Muscle of arm (tissue), 14 donors: ENCODE measurements at places on chromosomes 6 and 20. TPM values are rescaled to one million over a fixed set of nuclear protein-coding genes. Genes with fewer than 3 reads are reported as not detected.

Gene TAAR2
- polyA plus RNA-seq, result not detected

Gene DEFB124
- 0.60 TPM for polyA plus RNA-seq

Gene MARCKS
- polyA plus RNA-seq, result 178 TPM

Gene ASIP
- 10.2 TPM for polyA plus RNA-seq

Gene SLC17A2
- 0.11 TPM for polyA plus RNA-seq

Gene MAP7
- 0.21 TPM for polyA plus RNA-seq

Gene GUCA1A
- not detected for polyA plus RNA-seq

DNA sequence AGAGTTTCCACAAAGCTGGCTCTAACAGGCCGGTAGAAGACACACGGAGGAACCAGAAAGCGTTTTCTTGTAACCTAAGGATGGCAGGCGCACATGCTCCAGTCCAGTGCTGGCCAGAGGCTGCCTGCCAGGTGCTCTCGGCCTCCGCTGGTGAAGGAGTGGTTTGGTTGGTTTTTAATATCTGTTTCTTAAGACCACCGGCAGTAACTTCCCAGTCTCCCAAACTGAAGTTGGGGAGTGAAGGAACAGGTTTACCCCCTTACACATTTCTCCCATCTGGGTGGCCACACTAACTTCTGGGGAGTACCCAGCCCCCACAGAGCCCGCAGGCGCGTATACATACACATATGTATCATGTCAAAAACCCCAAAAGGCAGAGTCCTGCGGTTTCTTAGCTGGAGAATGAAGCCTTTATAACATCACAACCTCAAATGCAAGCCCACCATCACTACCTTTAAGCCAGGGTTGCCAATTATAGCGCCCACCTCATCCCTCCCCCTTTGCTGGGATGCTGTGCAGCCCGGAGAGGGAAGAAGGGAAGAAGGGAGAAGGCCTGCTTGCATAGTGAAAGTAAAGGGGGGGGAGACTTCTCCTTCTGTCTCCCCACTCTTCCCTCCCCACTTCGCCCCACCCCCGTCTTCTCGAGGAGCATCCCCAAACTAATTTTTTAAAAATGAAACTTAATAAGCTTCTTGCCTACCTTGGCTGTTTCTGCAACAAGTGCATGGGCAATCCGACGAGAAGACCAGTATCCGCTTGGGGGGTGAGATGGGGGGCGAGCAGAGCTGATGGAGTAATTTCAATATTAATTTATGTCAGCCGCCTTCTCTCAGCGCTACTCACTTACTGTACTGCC is 1.0 kb downstream of the TRERF1 start:
- no peak for DNase-seq

DNA sequence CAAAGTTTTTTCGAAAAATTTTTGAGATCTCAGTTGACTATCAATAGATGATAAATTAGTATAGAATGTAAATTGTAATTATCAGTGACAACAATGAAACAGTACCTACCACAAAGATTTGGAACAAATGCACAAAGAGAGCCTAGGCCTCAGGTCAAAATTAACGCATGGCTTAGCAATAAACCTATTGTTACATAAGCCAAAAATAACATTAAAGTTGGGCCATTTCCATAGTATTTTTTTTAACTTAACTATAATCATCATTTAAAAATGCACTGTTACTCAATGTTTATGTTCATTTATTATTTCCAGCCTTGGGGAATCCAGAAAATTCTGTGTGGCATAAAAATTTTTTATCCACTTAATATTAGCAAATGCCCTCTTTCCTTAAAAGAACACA is 117.0 kb downstream of the EPB41L2 start:
- DNase-seq, result no peak

GRCh38 chr6:4153514-4153985 is 18.2 kb upstream of the ECI2 start:
- DNase-seq, result no peak

- DNase-seq, result no peak
These were observed 44.9 kb downstream of the CPXM1 start for GRCh38 chr20:2755451-2756055.

- no peak for DNase-seq
These were observed 6.1 kb upstream of the DOK5 start for GRCh38 chr20:54469293-54469692.

- DNase-seq, result no peak
These were observed 2.8 kb downstream of the COL9A3 start for GRCh38 chr20:62819494-62820174.

DNA sequence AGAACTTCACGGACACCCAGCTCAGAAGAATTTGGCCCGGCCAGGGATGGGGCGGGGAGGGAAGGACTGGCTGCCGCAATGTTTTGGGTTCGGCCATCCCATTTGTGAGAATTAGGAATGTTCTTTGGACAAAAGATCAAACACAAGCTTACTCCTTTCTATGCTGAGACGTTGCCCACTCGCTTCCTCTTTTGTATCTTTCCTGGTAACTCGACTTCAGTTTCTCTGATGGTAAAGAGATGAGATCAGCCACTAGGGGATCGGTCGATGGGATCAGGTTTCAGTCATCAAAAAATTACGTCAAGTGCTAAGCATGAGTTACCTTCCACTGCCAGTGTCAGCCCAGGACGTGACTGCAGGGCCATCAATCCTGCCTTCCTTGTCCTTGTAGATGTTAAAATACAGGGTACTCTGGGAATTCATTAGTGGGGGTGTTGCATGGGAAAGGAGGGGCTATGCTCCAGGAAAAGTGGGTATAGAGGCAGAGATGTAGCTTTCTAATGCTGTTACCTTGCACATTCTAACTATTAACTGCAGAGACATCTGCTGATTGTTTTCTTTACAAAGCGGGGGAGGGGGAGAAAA is 190.2 kb downstream of the TSHZ2 start:
- peak; percentile 78 for DNase-seq

DNA sequence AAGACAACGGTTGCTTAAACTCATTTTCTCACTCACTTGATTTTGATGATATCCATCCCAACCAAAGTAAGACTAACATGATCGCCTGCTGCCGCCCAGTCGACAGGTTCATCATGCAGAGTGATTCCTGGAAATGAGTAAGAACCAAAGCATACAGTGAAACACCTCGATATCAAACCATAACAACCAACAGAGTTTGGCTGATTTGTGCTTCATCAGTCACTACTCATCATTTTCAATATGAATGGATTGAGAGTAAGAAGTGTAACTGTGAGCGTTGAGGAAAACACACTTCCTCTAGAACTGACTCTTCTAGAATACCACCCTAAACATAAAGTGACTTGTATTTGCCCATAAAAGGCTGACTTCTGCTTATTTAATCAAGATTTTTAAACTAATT is 29.2 kb upstream of the ALDH8A1 start:
- DNase-seq, result no peak

- DNase-seq, result no peak
These were observed 593.0 kb upstream of the CITED2 start for GRCh38 chr6:139967497-139967896.

DNA sequence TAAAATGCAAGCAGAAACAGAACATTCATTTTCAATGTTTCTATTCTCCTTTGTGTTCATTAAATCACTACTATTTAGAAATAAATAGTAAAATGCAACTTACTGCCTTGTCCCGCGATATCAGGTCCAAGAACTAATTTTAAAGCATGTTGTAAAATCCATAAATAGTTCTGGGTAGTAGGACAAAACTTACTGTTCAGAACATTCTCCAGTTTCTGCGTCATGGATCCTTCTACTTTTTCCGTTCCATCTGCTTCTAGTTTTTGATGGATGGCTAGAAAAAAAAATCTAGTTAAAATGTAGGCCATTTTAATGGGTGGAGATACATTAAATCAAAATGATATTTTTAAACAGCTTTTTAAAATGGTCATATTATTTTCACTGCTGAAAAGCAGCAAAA is 47.0 kb downstream of the HUS1B start:
- DNase-seq, result no peak

DNA sequence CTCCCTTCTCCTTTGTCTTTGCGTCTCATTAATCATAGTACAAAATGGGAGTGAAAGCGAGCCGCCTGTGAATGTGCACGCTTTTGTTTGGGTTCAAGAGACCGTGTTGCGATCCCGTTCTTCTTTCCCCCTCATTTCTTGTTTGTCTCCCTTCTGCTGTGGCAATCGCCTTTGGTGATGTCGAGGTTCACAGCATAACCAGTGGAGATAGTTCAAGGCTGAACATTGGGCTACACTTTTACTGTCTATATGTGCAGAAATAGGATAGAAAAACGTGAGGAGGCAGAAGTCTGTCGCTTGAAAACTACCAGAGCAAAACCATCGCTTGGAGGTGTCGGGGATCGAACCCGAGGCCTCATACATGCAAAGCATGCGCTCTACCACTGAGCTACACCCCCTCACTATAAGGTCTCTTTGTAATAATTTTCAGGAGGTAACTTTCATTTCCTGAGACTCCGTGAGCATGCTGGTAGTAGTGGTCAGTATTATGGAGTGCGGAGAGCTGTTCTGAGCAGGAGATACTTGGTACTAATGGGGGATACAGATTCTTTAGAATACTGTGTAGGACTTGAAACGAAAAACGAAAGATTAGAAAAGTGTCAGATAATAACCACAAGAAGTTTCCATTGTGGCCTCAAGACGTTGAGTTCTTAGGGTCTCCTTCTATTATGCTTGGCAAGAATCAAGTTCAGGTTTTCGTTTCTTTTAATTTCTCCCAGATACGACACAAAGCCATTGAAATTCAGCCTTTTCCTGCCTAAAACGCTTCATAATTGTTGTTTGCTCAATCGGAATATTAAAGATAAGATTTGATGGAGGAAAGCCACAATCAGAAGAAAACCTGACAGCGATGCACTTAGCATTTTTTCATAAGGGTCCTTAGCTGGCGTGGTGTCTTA is 106.6 kb downstream of the TRIM27 start:
- no peak for DNase-seq

DNA sequence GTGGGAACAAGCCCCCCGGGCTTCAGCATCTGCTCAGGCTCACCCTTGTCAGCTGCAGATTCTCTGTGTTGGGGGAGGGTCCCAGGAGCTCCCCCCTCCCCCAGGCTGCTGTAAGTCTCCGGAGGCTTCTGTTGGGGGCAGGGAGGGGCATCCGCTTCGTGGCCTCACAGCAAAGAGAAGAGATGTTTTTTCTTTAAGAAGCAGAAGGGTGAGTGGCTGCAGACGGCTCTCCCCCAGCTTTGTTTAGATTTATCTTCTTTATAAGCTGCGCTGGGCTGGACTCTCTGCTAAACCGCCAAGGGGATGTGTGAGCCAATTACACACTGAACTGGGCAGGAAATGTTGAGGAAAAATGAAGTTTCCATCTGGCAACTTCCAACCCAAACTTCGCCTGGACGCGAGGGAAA is 48.7 kb upstream of the GATA5 start:
- peak; percentile 70 for DNase-seq

- DNase-seq, result no peak
These were observed 40.7 kb upstream of the BMP2 start for GRCh38 chr20:6726761-6727160.

DNA sequence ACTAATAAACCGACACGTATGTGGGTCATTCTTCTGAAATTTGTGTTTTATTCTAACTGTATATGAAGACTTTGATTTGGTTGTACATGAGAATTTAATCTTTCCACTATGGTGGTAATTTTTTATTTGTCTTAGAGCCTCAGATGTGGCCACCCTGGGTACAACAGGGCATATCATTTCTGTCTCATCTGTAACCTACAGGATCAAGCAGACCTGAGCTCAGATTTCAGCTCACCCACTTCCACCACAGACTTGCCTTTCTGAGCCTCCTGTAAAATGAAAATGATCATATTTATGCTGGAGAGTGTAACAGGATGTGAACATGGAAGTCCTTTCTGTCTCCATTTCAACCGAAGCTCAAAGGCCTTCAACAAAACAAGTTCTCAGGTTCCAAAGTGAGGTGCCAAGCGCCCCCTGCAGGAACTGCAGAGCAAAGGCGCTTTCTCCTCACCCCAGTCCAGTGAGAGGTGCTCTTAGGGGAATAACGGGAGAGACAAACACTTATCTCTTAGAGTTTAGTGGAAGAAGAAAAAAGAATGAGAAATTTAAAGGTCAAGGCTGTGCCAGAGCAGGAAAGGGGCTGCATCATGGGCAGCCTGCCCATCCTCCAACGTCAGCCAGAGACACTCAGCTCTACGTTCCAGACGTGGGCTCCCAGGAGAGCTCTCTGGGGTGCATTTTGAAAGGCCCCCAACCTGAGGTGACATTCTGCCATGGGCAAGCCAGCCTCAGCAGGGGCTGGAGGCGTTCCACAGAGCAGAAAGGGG is 23.0 kb upstream of the CD24 start:
- peak; percentile 39 for DNase-seq

DNA sequence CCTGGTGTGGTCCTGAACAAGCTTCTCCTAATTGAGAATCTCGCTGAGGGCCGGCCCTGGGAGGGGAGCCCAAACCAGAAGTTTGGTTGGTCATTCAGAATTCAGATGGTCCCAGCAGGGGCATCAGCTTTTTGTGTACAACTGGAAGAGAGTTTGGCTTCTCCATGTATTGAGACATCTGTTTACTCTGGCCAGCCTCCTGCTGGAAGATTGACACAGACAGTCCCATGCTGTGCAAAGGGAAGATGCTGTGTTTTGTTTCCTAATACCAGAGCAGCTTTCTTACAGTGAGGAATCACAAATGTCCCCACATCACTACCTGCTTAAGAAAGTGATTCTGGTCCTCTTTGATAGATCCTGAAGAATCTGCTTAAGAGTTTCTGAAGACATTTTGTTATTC is 97.8 kb downstream of the PLEKHG1 start:
- DNase-seq, result peak; percentile 74

DNA sequence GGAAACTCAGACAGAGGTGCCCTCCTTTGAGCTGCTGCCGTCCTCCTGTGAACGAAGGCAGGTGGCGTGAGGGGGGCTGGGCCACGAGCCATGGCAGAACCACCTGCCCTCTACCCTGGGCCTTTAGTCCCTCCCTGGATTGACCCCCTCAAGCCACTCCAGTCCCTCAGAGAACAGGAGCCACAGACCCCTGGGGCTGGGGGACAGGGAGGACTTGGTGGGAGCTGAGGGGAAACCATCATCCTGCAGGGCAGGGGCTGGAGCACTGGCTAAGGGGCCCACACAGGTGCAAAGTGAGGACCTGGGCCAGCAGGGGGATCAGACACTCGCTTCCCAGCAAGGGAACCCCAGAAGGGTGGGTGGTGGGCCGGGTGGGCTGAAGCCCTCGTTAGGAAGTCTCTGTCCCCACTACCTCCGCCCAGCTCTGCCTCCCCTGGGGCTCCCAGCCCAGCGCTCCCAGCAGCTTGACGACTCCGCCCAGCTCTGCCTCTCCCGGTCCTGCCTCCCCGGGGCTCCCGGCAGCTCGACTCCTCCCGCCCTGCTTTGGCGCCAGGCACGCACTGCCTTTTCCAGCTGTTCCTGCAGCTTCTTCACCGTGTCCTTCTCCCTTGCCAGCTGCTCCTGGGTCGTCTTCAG is 44.4 kb downstream of the DSTN start:
- peak; percentile 79 for DNase-seq

DNA sequence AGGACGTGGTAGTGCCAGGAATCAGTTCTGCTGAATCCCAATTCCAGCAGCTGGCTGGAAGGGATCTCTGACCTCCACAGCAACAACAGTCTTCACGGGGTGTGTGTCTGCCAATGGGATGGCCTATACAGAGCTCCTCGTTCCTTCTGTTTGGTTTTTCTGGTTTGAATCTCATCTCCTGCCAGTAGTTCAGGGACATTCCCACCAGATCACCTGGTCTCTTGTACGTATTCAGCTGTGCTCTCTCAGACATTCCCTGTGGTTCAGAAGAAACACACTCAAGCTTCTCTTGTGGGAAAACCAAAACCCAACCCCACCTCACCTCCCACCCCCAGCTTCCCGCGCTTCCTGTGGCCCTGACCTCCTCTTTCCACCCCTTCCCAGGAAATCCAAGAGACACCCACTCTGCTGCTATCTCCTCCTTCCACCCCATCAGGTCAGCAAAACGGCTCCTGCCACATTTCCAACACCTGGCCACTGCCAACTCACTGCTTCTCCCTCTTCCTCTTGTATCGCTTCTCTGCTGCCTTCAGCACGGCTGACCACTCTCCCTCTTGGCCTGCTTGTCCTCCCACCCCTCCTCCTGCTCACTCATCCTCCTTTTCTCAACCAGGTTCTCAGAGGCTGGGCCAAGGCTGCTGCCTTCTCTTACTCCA is 63.3 kb upstream of the PTGIS start:
- no peak for DNase-seq
